ENCODE measurements at places on chromosomes 6 and 20. TPM values are rescaled to one million over a fixed set of nuclear protein-coding genes. Genes with fewer than 3 reads are reported as not detected.

DNA sequence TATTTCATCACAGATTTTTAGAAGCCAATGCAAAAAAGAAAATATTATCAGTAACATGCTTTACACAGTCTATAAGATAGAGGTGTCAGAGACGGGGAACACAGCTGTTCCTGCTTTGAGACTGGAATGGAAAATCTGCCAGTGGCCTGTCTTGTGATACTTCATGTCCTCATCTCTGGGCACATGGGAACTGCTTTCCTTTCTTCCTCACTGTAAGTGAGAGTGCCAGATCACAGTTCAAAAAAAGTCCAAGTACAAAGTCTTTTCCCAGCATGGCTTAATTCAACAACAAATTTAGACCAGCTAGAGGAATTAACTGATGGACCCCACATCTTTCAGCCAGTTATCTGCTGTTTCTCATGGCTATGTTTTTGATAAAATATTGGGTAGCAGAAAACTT, 490.4 kb downstream of the CDKAL1 start:
- no peaks in the 10 kb centered on the region for H3K27me3 ChIP-seq
- H3K36me3 ChIP-seq: peaks cover 17% of the 10 kb centered on the region
- no peak overlapping the region for H3K4me3 ChIP-seq
- H3K27ac ChIP-seq: no peak overlapping the region

NRSN1 gene
- total RNA-seq: 0.54 TPM

DNA sequence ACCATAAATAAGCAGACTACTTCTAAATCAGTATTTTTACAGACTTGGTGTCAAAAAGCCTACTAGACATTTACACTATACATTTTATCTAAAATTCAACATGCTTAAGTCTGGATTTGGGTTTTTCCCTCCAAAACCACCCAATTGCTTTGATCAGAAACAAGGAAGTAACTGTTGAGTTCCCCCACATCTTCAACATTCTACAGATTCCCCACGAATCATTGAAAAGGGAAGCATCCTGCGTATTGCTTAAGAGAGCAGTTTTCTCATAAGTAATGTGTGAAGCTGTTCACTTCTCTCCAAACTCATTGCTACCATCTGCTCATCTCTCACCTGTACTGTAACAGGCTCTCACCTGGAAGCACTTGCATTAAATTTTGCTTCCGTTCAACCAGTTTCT, 36.4 kb upstream of the RNF144B start:
- DNase-seq: no peak
- no peak overlapping the region for H3K4me3 ChIP-seq
- peaks cover 6% of the 10 kb centered on the region for H3K4me1 ChIP-seq
- no peaks in the 10 kb centered on the region for H3K36me3 ChIP-seq
- no peak overlapping the region for H3K27ac ChIP-seq

DNA sequence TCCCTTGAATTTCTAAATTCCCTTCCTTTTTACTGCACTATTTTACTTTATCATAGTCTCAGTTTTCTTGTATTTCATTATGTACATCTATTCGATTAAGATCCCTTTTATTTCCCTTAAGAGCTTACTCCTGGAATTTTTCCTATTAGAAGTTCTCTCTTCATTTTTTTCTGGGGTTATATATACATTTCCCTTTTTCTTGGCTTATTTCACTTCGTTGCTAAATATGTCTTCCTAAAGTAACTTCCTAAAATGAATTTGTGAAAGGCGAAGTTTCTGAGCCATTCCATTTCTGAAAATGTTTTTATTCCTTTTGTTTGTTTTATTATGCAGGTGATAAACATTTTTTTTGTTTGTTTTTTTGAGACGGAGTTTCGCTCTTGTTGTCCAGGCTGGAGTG, 5.9 kb upstream of the CD109 start:
- no peak overlapping the region for H3K27ac ChIP-seq
- H3K4me1 ChIP-seq: peaks cover 2% of the 10 kb centered on the region
- H3K4me3 ChIP-seq: no peak overlapping the region
- no peaks in the 10 kb centered on the region for H3K36me3 ChIP-seq
- peaks cover 8% of the 10 kb centered on the region for H3K27me3 ChIP-seq
- no peak for DNase-seq

- DNase-seq: no peak
- H3K4me3 ChIP-seq: no peak overlapping the region
- H3K36me3 ChIP-seq: no peaks in the 10 kb centered on the region
- H3K4me1 ChIP-seq: peaks cover 13% of the 10 kb centered on the region
- H3K27ac ChIP-seq: no peak overlapping the region
Measured at GRCh38 chr6:63267046-63267445, 52.7 kb downstream of the LGSN start.

- no peaks in the 10 kb centered on the region for H3K36me3 ChIP-seq
- no peak overlapping the region for H3K27ac ChIP-seq
- no peaks in the 10 kb centered on the region for H3K27me3 ChIP-seq
Measured at GRCh38 chr20:33005132-33005566, 916 bp upstream of the SUN5 start.

DNA sequence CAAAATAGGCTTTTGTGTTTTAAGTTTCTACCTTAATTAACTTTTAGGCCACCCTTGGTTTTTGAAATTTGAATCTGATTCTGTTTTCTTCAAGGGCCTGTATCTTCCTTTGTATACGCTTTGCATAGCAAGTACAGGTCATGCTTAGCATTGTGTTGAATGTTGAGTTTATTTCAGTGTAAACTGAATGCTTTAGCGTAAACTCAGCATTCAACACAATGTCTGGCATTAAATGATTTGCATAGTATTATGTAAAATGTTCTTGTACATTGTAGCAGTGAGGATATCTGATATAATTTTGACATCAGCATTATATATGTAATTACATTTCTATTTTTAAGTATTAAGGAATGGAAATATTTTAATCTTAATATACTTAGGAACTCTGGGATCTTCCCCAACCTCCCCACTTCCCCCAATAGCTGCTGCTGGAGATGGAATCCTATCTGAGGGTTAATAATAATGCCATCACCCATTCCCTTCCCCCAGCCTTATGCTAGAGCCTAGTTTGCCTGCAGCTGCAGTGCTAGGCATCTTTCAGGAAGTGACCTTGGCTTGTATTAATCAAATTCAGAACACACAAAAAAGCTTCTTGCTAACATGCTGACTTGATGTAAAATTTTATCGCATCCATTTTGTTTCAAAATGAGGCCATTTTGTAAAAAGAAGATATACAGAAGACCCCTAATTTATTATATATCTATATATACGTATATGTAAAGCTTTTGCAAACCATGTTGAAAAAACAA, 73.1 kb downstream of the NCOA3 start:
- H3K36me3 ChIP-seq: peaks cover 16% of the 10 kb centered on the region
- peak overlapping the region; percentile 36 for H3K4me3 ChIP-seq
- H3K27ac ChIP-seq: no peak overlapping the region
- no peak for DNase-seq
- no peaks in the 10 kb centered on the region for H3K27me3 ChIP-seq
